ENCODE measurements at places on chromosomes 6 and 20.

DNA sequence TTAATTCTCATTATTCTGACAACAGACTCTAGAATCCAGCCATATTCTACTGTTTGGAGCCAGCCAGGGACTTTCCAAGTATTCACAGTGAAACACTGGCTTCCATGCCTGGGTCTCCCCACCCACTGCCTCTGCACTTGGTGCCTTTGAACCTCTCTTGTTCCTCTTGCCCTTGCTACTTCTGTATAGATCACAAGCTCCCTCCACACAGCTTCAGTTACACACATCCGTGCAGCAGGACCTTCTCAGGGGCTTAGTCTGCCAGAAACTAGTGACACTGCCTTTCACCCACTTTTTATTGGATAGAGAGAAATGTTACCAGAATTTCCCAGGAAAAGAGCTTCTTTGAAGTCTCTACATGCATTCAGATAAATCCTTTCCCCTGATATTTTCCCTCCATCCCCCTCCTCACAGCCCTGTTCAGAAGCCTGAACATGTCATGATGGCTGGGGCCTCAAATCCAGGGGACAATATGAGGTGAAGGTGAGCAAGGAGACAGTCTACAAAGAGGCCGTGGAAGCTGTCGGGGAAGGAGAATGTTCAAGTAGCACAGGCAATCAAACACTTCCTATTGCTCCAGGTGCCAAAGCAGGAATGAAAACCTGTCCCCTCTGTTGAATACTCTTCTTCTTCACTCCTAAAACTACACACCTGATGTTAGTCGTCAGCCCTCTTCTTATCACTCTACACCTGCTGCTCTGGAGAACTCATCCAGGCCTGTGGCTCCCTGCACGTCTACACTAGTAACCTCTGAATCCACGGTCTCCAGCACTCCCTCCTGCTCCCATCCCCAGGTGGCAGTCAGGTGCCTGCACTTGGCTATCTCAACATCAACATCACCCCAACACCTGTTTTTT is 20.2 kb upstream of the HLA-DOA start:
- peak; percentile 47 for DNase-seq

DNA sequence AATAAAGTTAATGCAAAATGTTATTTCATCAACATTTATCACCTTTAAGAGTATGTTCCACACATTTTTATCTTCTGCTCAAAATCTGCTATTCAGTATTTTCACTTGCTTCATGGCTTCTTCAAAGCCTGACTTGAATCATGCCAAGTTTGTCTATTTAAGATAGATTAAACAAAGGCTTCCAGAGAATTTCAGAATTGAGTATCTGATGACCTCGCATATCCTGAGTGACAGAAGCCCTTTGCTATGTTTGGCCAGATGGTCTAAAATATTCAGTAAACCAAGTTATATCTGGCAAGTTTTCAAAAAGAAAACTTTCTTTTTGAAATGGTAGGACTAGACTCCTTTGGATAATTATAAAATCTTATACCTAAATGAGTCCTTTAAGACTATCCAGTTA is 348.9 kb upstream of the KCNQ5 start:
- DNase-seq, result no peak

- no peak for DNase-seq
Observed at GRCh38 chr20:53711333-53712211, 117.9 kb upstream of the ZNF217 start.

DNA sequence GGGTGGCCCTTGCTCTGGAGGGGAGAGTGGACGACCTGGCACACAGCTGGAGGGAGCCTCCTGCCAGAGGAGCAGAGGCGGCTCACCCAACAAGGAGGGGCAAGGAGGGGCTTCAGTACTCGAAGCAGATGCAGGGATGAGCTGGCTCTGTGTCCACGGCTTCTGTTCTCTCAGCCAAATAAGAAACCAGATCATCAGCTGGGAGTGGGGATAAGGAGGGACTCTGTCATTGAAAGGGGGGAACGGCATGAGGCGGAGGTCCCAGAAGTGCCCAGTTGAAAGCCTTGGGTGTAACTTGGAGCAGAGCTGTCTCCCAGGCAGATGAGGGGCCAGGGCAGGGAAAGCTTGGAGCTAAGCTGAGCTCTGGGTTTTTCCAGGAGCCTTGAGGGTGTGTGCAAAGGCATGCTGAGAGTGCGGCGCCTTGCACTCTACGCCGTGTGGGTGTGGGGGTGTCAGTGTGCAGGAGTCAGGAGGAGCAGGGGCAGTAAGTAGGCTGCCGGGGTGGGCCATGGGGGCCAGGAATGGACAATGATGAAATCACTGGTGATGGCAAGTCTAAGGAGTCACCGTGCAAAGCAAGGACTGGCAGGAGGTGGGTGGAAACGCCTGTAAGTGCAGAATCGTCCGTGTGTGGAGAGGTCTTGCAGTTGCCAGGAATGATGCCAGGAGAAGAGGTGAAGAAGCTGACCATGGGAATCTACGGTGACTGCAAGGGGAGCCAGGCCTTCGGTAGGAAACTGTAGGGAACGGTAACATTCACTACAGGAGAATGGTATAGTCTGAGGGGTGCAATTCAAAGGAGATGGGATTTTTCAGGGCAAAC is 85.4 kb upstream of the FOXQ1 start:
- DNase-seq, result no peak

Data from putamen (tissue), 1 donor.